ENCODE measurements at places on chromosomes 6 and 20. TPM values are rescaled to one million over a fixed set of nuclear protein-coding genes. Genes with fewer than 3 reads are reported as not detected.

ZC2HC1B gene
- total RNA-seq, result not detected

NOTCH4 gene
- total RNA-seq, result 1.7 TPM

TINAG gene
- total RNA-seq, result not detected

DST gene
- 184 TPM for total RNA-seq

MRAP2 gene
- total RNA-seq, result 0.95 TPM

AVP gene
- not detected for total RNA-seq

TBXT gene
- total RNA-seq, result 2,059 TPM

TMC2 gene
- not detected for total RNA-seq

GSTA3 gene
- total RNA-seq, result not detected

CDSN gene
- not detected for total RNA-seq

ZNF311 gene
- 0.20 TPM for total RNA-seq

MYCT1 gene
- 0.14 TPM for total RNA-seq

SMPDL3A gene
- 2.0 TPM for total RNA-seq

NKX2-2 gene
- total RNA-seq, result not detected

TSPYL4 gene
- 7.6 TPM for total RNA-seq

BCAS1 gene
- total RNA-seq, result not detected

PLG gene
- not detected for total RNA-seq

PNPLA1 gene
- not detected for total RNA-seq

POU5F1 gene
- total RNA-seq, result not detected
